ENCODE measurements at places on chromosomes 2 and 18. TPM values are rescaled to one million over a fixed set of nuclear protein-coding genes. Genes with fewer than 3 reads are reported as not detected.

DNA sequence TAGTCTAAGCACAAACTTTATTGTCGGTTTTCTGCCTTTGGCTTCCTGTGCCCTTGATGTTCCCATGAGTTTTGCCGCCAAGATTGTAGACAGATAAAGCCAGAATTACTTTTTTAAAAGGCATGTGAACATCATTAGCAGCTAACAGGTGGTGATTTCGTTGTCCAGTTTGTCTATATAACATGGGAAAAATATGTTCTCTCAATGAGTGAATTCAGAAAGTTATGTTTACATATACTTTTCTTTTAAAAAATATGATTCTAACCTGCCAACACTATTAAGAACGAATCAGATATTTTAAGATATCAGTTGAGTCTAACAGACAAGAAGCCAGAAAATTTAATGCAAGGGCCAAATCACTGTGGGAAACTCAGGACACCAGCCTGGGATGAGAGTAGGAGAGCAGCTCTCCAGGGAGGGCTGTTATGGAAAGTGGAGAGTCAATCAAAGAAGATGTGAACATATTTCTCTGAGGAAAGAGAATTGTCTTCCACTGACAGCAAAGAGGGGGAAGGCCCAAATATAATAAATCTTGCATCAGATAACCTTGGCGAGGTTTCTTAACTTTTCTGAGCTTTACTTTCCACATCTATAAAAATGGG is 311.3 kb downstream of the ARHGAP15 start:
- no peak for DNase-seq

DNA sequence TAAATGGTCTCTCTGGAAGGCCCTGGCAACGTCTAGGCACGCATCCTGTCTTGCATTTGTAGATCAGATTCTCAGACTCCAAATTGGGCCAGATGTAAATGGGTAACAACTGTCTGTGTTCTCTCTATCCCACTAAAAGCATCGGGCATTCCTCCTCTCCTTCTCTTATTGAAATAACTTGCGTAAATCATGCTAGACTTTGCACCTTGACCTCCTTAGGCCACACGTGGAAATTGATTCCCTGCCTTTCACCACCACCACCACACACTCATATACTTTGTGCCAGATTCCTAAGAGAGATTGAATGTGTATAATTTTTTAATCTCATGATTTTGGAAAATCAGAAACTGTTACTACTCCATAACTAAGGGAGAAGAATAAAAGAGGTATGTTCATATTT is 21.3 kb downstream of the MAPRE3 start:
- no peak for DNase-seq

Gene REG1B
- total RNA-seq = not detected

Gene EFR3B
- under 0.01 TPM for total RNA-seq

Gene BCL11A
- 0.43 TPM for total RNA-seq
